EH (cell line): ENCODE measurements at places on chromosomes 7 and 10.

DNA sequence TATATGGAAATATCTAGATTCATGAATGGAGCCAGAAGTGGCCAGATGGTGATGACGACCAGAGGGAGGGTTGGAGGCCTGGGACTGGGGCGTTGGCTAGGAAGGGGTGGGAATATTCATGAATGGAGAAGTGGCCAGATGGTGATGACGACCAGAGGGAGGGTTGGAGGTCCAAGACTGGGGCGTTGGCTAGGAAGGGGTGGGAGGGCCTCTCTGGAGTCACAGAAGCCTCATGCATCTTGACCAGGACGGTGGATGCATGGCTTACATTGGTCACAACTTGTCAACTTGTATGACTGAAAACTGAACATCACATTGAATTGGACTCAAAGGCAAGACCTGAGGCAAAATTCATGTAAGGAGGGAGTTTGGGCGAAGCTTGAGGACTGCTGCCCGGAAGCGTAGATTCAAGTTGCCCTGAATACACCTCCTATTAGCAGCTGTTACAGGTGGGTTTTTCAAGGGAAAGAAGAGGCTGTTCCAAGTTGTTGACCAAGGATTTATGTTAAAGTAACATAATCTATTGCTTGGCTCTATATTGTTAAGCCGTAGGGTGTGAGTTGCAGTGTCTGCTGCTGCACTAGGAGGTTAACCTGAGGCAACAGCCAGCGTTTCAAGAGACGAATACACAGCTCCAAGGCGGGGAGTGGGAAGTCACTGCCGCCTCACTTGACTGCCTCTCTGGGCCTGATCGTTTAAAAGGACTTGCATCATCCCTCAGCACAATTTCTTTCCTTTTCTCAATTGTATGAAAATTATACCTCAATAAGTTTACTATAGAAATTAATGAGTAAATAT is 55.1 kb upstream of the FAM20C start:
- DNase-seq = no peak

DNA sequence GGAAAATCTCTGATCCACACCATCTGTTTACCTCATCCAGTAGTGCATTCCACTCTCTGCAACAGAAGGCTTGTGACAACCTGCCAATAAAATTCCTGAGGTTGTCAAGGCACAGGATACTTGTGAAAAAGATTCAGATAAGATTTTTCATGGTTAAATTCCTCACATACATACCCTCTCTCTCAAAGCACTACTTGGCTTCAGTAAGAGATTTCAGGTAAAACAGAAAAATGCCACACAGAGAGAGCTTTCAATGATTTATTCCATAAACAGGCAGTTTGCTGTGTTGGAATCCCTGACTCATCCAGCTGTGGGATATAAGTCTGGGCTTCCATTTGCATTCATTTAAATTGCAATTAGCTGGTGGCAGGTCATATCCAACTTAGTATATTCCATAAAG is 99.7 kb upstream of the CAV2 start:
- DNase-seq = peak; percentile 64

DNA sequence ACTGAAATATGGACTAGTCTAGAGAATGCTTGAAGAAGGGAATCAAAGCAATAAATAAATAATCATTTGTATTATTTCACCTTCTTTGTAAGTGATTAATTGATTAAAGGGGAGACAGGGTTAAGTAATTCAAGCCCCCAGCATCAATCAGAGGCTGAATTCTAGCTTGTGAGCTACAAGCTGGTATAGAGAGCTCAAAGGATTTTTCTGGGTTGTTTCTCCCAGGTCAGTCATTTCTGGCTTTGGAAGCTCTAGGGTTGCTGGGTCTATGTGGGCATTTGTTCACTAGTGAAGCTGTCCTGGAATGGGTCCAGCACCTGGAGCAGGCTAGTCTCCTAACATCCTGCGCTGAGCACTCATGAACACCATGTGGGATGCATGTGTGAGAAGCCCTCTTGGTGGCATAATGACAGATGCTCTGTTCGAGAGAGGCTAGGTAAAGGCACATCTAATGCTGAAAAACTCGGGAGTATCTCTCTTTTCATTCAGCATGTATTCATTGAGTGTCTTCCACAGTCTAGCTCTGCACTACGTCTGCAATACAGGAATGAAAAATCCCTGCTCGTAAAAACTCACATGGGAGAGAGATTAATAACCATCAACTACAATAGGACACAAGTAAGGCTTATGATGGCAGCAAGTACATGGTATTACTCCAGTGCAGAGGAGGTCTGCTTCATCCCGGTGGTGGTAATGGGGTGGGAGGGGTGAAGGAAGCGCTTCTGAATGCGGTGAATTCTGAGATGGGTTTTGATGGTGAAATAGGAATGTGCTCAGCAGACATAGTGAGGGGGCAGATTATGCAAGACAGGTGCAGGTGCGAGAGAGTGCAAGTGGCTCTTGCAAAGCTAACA is 68.0 kb upstream of the NRP1 start:
- DNase-seq = no peak

DNA sequence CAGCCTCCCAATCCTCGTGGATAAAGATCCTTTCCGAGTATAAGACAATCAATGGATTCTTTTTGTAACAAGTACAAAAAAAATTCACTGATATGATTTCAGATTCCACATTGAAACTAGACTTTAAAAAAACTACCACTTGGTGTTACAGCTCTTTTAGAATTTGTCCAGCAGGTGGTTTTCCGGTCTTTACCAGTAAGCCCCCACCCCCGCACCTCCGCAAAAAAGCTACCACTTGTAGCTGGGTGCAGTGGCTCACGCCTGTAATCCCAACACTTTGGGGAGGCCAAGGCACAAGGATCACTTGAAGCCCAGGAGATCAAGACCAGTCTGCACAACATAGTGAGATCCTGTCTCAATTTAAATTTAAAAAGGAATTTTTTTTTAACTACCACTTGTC is 19.8 kb downstream of the IGF2BP3 start:
- no peak for DNase-seq

- DNase-seq = no peak
These were observed 36.0 kb downstream of the SPAG6 start for GRCh38 chr10:22381262-22381661.

GRCh38 chr10:50310560-50311174 is 59.4 kb upstream of the ASAH2 start:
- DNase-seq = no peak

DNA sequence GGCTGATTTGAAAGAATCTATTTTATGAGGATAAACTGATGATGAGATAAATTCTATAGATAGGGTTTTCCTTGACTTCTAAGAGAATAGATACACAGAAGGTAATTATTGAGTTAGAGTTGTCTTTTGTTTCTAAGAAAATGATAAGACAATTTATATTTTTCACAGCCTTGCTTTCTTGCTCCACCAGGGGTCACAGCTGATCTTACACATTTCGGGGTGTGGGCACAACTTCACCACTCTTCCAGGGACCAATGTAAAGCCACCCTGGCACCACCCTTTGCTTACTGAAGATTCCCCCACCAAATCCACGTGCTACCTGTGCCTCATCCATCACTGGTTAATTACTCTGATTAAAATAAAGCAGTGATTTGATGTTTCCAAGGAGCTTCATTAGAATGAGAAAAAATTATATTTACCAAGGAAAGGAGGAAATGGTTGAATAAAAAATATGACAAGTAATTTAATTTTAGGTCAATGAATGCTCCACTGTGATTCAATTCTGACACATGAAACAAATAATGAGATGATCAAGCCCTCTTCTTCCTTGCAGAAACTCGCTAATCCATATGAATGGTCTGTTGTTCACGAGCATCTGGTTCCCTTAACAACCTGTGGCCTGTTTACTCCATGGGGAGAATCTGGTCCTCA is 177.3 kb upstream of the TNS3 start:
- peak; percentile 35 for DNase-seq

- DNase-seq = no peak
These were observed 32.9 kb downstream of the PHTF2 start for GRCh38 chr7:77831481-77831880.

DNA sequence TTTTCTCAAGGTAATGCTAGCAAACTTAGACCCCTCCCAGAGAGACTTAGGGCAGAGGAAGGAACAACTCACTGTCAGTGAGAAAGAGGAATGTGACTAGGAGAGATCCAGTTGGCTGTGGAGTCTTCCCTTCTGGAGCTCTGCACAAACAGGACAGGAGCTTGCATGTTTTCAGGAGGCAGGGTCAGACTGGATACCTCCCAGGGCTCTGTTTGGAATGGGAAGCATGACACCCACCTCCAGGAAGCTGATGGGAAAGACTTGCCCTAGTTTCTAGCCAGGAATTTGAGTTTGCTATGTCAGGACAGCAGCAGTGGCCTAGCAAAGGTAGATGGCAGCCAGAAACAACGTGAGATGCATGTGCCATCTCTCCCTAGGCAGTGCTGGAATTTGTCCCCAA is 40.6 kb downstream of the GHRHR start:
- DNase-seq = no peak
